Stimulated activated CD8-positive, alpha-beta memory T cell treated with anti-CD3 and anti-CD28 coated beads, Interleukin-7, amount 100 ng/mL, for 1 hour (primary cell): ENCODE measurements at places on chromosomes 7 and 10.

DNA sequence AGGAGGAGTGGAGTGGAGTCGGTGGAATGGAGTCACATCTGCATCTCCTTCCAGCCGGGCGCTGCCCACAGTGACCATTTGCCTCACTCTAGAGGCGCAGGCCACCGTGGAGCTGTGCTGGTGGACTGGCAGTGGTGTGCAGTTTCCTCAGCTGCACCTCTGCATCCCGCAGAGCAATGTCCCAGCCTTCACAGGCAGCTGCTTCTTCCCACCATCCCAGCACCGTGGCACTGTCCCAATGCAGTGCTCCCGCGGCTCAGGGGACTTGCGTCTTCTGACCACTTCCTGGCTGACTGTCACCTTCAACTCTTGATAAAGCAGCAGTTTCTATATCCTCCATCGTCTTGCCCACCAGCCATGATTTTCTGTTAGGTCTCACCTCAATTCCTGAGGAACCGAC, 90.3 kb upstream of the SFMBT2 start:
- DNase-seq, result no peak

- DNase-seq, result peak; percentile 40
These were observed 1.1 kb upstream of the EGR2 start for GRCh38 chr10:62817121-62817765.

DNA sequence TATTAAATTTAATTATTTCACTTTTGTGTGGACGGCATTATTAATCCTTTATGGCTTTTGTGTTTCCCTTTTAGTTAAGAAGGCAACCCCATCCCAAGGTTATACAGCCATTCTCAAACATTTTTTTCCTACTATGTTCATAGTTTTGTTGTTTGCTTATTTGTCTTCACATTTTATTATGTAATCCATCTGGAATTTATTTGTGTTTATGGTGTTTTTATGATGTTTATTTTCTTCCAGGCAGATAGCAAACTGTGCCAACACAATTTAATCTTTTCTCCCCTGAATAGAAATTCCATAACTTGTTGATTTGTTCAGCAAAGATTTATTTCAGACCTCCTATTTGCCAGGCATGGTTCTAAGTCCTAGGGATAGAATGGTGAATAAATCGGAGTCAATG, 42.9 kb downstream of the RAB18 start:
- DNase-seq, result no peak

- DNase-seq, result no peak
These were observed 214.8 kb downstream of the KLF6 start for GRCh38 chr10:3570131-3570729.

- DNase-seq, result no peak
These were observed 248.1 kb downstream of the LRMDA start for GRCh38 chr10:75679536-75679935.

DNA sequence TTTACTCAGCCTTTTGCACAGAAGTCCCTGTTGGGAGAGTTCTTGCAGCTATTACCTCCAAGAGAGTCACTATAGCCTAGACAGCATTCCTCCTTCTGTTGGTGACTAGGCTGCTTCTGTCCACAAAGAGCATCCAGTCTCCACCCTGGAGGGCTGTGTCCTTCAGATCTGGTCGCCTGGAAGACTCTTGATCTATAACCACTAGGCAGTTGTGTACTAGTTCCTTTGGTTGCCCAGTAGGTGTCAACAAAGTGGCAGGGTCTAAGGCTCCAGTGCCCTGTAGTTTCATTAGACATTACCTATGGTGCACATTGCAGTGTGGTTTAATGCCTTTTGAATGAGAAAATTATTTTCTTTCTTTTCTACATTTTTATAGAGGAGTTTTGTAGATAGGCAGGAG, 11.3 kb upstream of the AKR1C2 start:
- no peak for DNase-seq

DNA sequence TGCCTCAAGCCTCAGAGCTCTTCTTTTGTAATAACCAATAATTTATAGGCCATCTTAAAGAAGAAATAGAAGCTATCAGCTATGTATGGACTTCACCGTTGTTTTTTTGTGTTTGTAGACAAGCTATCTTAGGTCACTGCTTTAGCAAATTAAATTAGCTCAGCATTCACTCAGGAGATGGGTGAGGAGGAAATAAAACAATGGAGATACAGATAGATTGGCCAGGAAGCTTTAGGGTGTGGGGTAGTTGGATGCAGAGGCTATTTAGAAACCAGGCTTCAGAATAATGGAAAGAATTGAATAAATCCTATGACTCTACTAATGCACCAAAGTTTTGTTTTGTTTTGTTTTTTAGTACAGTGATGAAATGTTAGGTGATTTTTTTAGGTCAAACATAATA, 66.1 kb downstream of the MDFIC start:
- DNase-seq, result no peak

DNA sequence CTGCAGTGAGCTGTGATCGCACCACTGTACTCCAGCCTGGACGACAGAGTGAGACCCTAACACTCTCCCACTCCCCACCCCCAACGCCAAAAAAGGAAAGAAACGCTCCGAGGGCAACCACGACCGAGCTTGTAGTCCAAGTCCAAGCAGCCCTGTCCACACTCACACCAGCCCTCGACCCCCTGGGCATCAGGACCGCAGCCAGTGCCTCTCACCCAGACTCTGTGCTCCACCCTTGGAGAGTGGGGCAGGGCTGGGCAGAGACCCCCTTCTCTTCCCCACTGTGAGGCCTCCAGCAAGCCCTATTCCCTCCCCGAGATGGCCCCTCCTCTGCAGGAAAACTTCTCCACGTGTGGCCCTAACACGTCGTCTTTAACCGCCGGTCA, 82.6 kb downstream of the FOXL3 start:
- no peak for DNase-seq

DNA sequence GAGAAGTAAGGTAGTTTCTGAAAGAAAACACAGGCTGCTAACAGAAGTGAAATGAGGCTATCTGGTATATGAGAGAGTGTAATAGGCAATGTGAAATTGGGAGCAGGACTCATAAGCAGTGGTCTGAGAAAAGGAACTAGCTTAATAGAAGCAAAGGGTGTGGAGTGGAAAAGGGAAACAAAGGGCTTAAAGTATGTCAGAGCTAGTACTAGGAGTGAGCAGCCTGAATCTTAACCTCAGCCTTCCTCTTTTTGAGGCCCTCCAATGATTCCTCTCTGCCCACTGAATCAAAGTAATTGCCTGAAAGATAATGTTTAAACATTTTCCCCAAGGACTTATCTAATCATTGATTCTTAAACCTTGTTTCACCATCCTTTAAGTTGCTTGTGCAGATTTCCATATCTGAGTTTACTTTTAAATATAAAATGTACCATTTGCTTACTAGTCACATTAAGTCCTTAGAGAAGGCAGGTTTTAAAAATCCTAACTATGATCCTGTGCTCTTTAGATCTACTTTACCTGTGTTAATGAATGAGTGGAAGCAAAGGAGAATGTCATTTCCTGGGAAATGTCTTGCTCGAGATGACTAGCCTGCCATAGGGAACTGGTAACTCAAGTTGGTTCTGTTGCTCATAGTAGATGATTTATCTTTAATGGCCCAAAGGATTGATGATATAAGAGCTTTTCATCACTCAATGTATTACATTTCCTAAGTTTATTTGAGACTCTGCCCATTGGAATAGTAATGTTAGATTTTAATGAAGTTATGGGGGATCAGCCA, 155.0 kb downstream of the SKAP2 start:
- DNase-seq, result no peak

- no peak for DNase-seq
These were observed 22.3 kb downstream of the COX15 start for GRCh38 chr10:99709480-99710229.

DNA sequence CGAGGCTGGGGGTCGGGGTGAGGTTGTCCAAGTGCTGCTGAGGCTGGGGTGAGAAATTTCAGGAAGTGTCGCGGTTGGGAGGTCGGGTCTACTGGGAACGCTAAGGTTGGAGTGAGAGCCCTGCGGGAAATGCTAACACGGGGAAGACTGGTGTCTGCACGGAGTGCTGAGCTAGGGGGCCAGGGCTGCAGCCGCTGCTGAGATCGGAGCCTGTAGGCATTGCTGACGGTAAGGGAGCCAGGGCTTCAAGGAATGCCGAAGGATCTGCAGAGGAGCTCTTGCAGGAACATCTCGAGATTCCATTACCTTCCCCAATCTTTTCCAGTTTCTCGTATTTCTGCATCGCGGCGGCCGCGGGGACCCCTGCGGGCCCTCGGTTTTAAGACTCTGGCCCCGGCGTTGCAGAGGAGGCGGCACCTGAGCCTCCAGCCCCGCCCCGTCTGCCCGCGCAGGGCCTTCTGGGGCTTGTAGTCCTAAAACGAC, at the start of gene CDK5:
Gene CDK5, minus strand, starts transcription at position 392 of the 483 bp plus-strand sequence. Its CDS starts 49 bp downstream, at position 343.
- DNase-seq, result no peak

DNA sequence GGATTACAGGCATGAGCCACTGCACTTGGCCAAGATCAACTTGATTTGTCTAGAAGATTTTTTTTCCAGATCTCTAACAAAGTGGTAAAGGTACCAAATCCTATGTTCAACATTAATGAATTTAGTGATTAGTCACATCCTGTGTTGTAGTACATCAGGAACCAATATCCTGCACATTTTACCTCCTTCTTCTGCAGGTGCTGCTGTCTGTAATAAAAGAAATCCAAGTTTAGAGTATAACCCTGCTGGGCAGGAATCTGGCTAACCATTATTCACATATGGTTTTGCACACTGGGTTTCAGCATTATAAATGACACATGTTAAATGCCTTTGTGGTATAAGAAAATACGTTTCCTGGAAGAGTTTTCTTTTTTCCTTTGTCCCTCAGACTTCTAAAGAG, 10.8 kb downstream of the PARD3 start:
- no peak for DNase-seq

DNA sequence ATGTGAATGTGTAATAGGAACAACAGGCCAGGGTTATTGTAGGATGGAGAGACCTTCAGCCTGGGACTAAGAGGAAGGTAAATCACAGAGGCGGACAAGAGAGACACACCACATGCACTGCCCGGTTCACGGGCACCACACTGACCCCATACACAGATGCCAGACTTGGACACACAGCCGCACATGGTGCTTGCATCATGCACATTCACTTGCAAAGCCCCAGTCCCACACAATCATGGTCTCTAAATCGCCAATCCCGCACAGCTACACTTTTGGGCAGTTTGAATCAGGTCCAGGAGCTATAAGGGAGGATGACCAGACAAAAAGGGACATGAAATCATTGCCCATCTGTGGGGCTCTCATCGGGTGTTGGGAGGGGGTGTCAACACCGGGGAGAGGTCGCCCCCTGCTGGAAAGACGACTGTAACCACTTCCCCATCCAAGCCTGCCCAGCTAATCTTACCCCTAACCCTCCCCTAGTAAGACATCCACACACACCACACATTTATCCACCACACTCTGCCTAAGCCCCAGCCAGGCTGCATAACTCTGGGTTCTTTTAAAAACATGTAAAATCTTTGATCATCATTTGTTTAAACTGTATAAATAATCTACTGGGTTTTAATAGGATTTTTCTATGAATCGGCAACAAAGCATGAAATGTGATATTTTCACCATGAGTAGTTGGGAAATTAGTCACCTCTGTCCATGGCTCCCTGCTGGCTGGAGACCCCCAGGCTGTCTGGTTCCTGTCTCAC, 40.5 kb upstream of the SLF2 start:
- peak; percentile 3 for DNase-seq
